Daoy (cell line): ENCODE measurements at places on chromosomes 2 and 18. TPM values are rescaled to one million over a fixed set of nuclear protein-coding genes. Genes with fewer than 3 reads are reported as not detected.

The ANXA4 gene
- total RNA-seq, result 3.7 and 7.0 TPM in 2 replicates

The LDLRAD4 gene
- total RNA-seq, result 0.15 and 8.2 TPM in 2 replicates

DNA sequence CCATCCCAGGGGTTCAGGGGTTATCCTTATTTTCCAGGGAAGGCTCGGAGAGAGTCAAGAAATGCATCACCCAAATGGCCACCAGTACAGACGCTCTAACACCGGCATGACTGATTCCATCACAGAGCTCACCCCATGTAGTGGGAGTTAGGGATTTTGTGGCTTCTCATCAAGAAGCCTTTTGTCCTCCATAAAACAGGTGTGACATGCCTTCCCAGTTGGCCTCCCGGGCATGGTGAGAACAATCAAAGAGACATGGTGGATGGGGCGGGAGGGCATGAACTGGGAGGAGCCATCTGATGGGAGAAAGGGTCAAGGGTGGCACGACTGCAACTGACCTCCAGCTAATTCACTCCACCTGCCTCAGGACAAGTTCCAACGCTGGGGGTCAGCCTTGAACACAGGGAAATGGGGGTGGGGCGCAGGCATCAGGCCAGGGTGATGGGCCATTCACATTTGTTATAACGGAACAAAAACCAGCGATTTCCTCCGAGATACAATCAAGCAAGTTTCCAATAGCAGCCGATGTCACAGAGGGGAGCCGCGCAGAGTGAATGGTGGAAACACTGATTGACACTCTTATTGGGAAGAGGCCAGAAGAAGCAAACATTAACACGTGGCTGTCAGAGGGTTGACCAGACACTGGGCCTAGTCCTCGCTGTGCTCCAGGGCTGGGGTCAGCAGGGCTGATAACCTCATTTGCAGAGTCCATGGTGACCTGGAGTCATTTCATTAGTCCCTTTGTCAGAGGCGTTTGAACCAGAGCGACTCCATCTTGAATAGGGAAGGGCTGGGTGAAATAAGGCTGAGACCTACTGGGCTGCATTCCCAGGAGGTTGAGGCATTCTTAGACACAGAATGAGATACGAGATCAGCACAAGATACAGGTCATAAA lies 80.5 kb upstream of the HPCAL1 start:
- no peak for DNase-seq

DNA sequence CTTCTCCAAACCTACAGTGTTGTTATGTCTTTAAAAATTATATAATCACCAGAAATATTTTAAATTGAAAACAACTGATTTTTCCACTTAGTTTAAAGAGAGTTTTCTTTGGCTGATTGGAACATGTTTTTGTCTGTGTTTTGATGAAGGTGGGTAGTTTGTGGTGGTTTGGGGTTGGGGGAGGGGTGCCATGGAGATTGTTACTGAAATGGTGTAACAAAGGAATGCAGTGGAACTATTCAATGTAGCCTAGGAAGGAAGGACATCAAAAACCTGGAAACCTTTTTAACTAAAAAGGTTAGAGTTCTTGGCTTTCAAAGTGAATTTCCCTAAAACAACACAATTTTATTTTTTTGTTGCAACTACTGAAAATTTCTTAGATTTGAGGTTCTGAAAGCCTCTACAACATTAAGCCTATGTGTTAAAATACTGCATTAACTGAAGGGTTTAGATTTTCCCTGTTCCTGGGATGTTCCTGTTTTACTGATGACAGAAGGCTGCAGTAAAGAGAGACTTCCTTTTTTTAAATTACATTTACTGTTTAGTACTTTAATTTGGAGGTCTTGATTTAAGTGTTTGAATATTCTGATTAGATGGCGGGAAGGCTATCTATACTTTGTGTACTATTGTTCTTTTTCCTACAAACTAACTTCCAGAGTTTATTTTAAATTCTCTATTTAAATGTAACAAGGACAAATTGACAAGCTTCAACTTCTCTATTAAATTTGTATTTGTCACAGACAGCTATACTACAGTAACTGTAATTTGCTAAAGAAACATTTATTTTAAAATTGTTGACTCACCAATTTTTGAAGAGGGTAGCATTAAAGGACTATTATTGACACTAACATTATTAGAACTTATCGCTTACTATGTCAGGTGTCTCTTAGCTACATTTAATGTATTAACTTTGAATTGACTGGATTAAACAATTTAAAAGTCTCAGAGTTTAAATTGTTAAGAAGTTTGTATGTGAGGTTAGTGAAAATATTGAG lies 87.7 kb downstream of the LIMS1 start:
- DNase-seq, result no peak

- DNase-seq, result no peak
Observed at GRCh38 chr2:218851286-218851685, 8.3 kb upstream of the WNT6 start.

DNA sequence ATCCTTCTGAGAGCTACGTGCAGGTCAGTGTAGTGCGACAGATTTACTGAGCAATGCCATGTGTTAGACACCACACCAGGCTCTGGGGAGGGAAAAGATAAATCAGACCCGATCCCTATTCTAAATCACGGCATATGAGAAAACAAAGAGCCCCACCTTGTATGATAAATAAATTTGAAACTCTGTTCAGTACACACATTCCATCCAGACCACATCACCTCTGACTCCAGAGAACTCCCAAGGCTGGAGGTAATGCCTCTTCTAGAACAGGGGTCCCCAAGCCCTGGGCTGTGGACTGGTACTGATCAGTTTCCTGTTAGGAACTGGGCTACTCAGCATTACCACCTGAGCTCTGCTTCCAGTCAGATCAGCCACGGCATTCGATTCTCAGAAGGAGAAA lies 77.3 kb downstream of the QPCT start:
- no peak for DNase-seq

DNA sequence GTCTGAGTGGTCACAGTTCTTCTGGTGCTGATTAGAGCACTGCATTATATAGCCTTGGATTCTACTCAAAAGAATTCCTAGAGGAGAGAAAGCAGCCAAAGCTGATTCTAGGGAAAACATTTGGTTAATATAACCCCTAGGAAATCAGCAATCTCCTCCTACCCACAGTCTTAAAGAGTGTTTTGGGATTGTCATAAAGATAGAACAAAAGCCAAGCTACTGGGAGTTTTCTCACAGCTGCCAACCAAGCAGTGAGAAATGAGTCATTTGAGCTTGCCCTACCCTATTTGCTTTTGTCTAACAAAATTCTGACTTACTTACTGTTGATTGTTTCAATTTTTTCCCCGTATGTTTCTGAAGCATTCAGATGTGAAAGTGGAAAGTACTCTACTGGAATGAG lies 469.3 kb downstream of the PLCL1 start:
- DNase-seq, result no peak

DNA sequence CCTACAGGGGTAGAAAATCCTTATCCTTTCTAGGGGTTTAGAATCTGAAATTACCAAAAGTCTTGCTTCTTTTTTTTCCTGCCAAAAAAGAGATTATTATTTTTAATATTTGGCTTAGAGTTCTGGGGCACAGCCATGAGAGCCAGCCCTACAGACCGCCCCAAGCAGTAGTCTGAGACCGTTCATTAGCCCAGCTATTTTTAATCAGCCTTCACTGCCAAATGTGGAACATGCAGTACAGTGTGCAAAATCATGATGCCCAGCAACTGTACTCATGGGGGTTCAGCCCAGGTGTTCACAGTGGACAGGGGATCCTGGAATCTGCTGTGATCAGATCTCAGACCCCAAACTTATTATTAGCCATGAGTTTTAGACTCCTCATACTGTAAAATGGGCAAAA lies 60.4 kb downstream of the GRB14 start:
- DNase-seq, result no peak
